ENCODE measurements at places on chromosomes 7 and 10.

GRCh38 chr7:21851559-21851967, 94.1 kb downstream of the CDCA7L start:
- no peaks in the 10 kb centered on the region for H3K27me3 ChIP-seq
- no peak for DNase-seq
- H3K36me3 ChIP-seq, result no peaks in the 10 kb centered on the region
- H3K27ac ChIP-seq, result peak overlapping the region; percentile 56

- H3K27ac ChIP-seq, result no peak overlapping the region
- DNase-seq, result no peak
These were observed 46.2 kb downstream of the ZNF277 start for GRCh38 chr7:112252691-112253090.

DNA sequence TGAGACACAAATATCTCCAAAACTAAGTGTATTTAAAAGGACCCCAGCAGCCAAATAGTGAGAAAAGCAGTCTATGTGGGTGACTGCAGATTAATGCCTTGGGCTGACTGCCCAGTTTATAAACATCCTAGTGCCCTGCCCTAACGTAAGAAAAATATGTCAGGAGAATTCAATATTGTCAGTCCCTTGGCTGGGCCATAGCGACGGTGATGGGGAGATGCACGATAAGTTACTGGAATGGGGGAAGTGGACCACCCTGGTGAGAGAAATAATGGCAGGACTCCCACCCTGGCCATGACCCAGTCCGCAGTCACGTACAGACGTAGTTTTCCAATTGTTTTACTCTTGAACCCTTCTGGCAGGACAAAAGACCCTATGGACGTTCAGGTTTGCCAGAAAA, 48.0 kb downstream of the JCAD start:
- H3K27ac ChIP-seq, result no peak overlapping the region
- H3K4me1 ChIP-seq, result no peaks in the 10 kb centered on the region
- H3K4me3 ChIP-seq, result no peak overlapping the region
- no peak for DNase-seq
- no peaks in the 10 kb centered on the region for H3K36me3 ChIP-seq

GRCh38 chr7:142299237-142299781, 41.5 kb upstream of the PRSS58 start:
- H3K36me3 ChIP-seq, result no peaks in the 10 kb centered on the region
- peaks cover 10% of the 10 kb centered on the region for H3K4me1 ChIP-seq
- no peaks in the 10 kb centered on the region for H3K27me3 ChIP-seq
- H3K4me3 ChIP-seq, result no peak overlapping the region

- peak overlapping the region; percentile 65 for H3K4me3 ChIP-seq
- no peaks in the 10 kb centered on the region for H3K36me3 ChIP-seq
- H3K4me1 ChIP-seq, result peaks cover 37% of the 10 kb centered on the region
- no peak for DNase-seq
- H3K27ac ChIP-seq, result peak overlapping the region; percentile 58
These were observed 1.2 kb downstream of the GRK5 start for GRCh38 chr10:119208553-119208940.

- no peaks in the 10 kb centered on the region for H3K36me3 ChIP-seq
- no peaks in the 10 kb centered on the region for H3K27me3 ChIP-seq
- no peak overlapping the region for H3K4me3 ChIP-seq
- no peak overlapping the region for H3K27ac ChIP-seq
- no peak for DNase-seq
These were observed 78.1 kb downstream of the MYOF start for GRCh38 chr10:93404048-93404354.

- no peak overlapping the region for H3K27ac ChIP-seq
- H3K4me3 ChIP-seq, result no peak overlapping the region
- peaks cover 17% of the 10 kb centered on the region for H3K27me3 ChIP-seq
- H3K36me3 ChIP-seq, result no peaks in the 10 kb centered on the region
- no peak for DNase-seq
These were observed 6.1 kb downstream of the LAT2 start for GRCh38 chr7:74215921-74216320.

GRCh38 chr10:72295330-72295910, 21.7 kb downstream of the DDIT4 start:
- H3K4me3 ChIP-seq, result no peak overlapping the region
- no peaks in the 10 kb centered on the region for H3K27me3 ChIP-seq
- H3K36me3 ChIP-seq, result no peaks in the 10 kb centered on the region
- peak overlapping the region; percentile 99 for H3K27ac ChIP-seq

- peaks cover 2% of the 10 kb centered on the region for H3K27me3 ChIP-seq
- peak; percentile 0 for DNase-seq
- H3K4me1 ChIP-seq, result no peaks in the 10 kb centered on the region
- H3K36me3 ChIP-seq, result no peaks in the 10 kb centered on the region
These were observed 90.2 kb downstream of the FRMD4A start for GRCh38 chr10:14240253-14241189.

- H3K4me3 ChIP-seq, result no peak overlapping the region
- H3K27ac ChIP-seq, result no peak overlapping the region
- H3K4me1 ChIP-seq, result peaks cover 20% of the 10 kb centered on the region
These were observed 46.3 kb downstream of the SYPL1 start for GRCh38 chr7:106065575-106066500.

DNA sequence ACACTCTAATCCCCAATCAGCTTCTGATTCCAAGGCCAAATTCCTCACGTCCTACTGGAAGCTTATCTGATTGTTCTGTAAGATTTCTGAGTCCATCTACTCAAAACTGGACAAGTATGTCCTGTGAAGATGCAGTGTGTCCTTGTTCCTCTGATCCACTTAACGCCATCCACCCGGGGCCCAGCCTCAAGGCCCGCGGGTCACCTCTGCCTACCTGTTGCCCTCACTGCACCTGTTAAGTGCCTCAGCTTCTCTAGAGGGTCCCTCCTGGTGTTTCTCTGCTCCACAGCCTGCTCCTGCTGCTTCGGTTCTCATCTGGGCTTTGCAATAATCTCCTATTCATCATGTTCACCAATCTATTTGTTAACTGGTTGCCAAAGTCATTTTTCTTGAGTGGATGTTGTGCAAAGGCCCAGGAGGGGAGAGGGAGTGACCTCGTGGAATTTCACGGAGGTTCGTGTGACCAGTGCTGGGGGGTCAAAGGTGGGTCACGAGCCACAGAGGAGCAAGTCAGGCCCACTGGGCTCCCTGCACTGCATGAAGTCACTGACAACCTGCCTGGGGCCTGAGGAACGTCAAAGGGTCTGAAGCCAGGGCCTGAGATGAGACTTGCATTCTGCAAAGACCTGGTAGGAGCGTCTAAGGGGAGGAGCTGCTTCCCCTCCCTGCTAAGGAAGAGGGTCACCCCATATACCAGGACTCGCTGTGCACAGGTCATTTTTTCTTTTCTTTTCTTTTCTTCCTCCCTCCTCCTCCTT, 338.1 kb downstream of the WDR37 start:
- no peaks in the 10 kb centered on the region for H3K4me1 ChIP-seq
- H3K27me3 ChIP-seq, result no peaks in the 10 kb centered on the region
- no peak overlapping the region for H3K27ac ChIP-seq
- DNase-seq, result no peak

DNA sequence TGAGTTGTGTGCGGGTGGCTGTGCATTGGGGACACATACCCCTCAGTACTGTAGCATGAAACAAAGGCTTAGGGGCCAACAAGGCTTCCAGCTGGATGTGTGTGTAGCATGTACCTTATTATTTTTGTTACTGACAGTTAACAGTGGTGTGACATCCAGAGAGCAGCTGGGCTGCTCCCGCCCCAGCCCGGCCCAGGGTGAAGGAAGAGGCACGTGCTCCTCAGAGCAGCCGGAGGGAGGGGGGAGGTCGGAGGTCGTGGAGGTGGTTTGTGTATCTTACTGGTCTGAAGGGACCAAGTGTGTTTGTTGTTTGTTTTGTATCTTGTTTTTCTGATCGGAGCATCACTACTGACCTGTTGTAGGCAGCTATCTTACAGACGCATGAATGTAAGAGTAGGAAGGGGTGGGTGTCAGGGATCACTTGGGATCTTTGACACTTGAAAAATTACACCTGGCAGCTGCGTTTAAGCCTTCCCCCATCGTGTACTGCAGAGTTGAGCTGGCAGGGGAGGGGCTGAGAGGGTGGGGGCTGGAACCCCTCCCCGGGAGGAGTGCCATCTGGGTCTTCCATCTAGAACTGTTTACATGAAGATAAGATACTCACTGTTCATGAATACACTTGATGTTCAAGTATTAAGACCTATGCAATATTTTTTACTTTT, 1.8 kb downstream of the DDIT4 start:
- H3K27me3 ChIP-seq, result no peaks in the 10 kb centered on the region
- H3K4me3 ChIP-seq, result peak overlapping the region; percentile 77

DNA sequence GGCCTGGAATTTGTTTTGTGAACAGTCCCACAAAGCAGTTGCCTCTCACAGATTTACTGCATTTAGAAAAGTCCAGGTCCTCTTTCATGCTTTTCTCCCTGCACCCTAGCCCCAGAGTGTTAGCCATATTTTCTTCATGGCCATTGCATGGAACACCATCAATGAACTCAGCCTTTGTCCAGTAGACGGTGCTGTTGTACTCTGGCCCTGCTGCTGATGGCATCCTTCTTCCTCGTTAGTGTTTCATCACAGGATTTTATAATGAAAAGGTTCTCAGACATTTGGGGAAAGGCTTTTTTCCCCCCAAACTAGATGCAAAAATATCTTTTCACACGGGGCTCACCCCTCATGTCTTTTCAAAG, 93.0 kb upstream of the SLC25A13 start:
- H3K27ac ChIP-seq, result no peak overlapping the region
- no peaks in the 10 kb centered on the region for H3K4me1 ChIP-seq
- H3K36me3 ChIP-seq, result no peaks in the 10 kb centered on the region
- peak; percentile 56 for DNase-seq
- peaks cover 4% of the 10 kb centered on the region for H3K27me3 ChIP-seq

DNA sequence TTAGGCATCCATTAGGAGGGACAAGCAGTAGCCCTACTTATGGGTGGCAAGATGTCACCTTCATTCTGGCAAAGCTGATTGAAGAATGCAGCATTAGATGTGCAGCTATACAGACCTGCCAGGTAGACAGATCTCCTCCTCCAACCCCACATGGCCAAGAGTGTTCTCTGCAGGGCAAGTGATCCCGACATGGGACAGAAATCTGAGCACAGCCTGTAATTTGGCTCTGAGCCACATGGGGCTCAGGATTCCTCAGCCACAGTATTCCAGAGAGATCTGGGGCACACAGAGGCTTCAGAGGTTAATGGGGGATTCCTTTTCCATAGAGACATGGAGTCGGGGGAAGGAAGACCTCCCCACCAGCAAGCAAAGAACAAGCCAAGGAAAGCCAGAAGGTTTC, 58.7 kb upstream of the GDF10 start:
- H3K4me1 ChIP-seq, result no peaks in the 10 kb centered on the region
- H3K27ac ChIP-seq, result no peak overlapping the region
- H3K27me3 ChIP-seq, result peaks cover 7% of the 10 kb centered on the region
- H3K36me3 ChIP-seq, result no peaks in the 10 kb centered on the region

- no peaks in the 10 kb centered on the region for H3K27me3 ChIP-seq
- H3K4me1 ChIP-seq, result peaks cover 17% of the 10 kb centered on the region
- no peak for DNase-seq
- no peaks in the 10 kb centered on the region for H3K36me3 ChIP-seq
These were observed 592.5 kb downstream of the KCNMA1 start for GRCh38 chr10:77045085-77045484.

- H3K27me3 ChIP-seq, result peaks cover 2% of the 10 kb centered on the region
- no peaks in the 10 kb centered on the region for H3K4me1 ChIP-seq
- H3K4me3 ChIP-seq, result no peak overlapping the region
- no peaks in the 10 kb centered on the region for H3K36me3 ChIP-seq
- no peak overlapping the region for H3K27ac ChIP-seq
These were observed 125.8 kb upstream of the PTN start for GRCh38 chr7:137469191-137469811.

- H3K36me3 ChIP-seq, result no peaks in the 10 kb centered on the region
- peak within 1 kb of the TSS; percentile 81 for H3K4me3 ChIP-seq
- H3K27ac ChIP-seq, result peak within 1 kb of the TSS; percentile 75
- no peaks in the 10 kb centered on the region for H3K27me3 ChIP-seq
- H3K4me1 ChIP-seq, result peaks cover 9% of the 10 kb centered on the region
These were observed at the start of gene CFAP70 for GRCh38 chr10:73358331-73359279. Gene CFAP70, minus strand, starts transcription at chr10:73358864. Its CDS starts 4,068 bp downstream, at chr10:73354796.

DNA sequence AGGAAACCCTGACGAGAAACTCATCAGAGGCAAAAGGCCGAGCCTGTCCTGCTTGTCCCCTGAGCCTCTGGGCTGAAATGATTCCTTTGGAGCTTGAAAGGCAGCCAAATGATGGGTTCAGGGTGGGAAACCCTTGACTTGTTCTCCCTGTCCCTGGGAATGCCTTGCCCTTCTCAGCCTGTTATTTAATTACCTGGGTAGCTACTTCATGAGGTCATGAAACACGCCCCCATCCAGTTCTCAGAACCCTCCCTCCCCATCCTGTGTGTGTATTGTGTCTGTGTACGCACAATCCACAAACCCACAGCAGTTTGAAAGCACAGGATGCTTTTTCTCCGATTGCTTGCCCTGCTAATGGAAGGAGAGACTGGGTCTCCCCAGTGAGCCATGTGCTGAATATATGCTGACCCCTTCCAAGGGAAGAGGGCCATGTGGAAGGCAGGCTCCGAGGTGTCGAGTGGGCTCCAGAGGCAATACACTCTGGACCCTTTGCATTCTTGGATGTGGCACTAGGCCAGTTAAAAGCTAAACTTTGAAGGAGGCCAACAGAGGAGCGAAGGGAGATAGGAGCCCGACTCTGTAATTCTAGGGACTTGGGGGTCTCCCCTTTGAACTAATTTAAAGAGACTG, 10.6 kb downstream of the DUSP5 start:
- no peak overlapping the region for H3K27ac ChIP-seq
- DNase-seq, result no peak
- peaks cover 29% of the 10 kb centered on the region for H3K4me1 ChIP-seq
- no peak overlapping the region for H3K4me3 ChIP-seq

DNA sequence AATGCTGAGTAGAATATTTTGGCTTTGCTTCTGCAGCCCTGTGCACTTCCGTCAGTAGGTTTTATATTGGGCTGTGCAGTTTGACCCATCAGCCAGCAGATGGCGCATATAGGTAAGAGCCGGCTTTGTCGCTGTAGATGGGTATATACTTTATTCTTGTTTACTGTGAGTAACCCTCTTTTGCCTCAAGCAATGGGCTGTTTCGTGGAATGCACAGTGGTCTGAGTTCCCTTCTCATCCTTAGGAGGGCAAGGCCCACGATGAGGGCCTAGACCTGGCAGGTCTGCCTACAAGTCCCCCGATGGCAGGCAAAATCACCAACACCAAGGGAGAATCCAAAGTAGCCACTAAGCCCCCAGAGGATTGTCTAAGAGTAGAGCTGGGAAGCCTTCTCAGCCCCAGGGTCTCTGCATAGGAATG, 1002.9 kb upstream of the KCND2 start:
- H3K4me1 ChIP-seq, result no peaks in the 10 kb centered on the region
- no peak overlapping the region for H3K27ac ChIP-seq

Measured in T-cell (primary cell).